RPMI8226 (cell line): ENCODE measurements at places on chromosomes 1 and 21.

- no peak for DNase-seq
Observed at GRCh38 chr1:53704304-53704703, 34.7 kb downstream of the GLIS1 start.

DNA sequence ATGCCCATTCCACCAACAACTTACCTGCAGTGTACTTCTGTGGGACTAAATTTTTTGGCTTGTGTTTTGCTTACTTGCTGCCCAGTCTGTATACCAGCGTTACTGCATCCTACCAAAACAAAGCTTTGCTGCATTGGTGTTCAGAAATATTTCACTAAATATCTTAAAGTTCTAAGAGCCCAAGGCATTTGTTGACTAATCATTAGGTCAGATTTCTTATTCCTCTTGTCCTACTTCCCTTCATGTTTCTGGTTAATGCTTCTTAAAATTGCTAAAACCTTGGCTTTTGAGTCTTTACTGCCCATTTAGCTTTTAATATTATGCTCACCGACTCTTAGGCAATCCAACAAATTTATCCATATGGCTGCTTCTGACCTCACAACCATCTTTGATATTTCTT lies 161.8 kb downstream of the DPYD start:
- DNase-seq, result no peak

GRCh38 chr1:26820784-26821269 lies 5.7 kb upstream of the ZDHHC18 start:
- peak; percentile 86 for DNase-seq

- DNase-seq, result no peak
Observed at GRCh38 chr21:43667191-43667904, 8.0 kb downstream of the RRP1B start.

DNA sequence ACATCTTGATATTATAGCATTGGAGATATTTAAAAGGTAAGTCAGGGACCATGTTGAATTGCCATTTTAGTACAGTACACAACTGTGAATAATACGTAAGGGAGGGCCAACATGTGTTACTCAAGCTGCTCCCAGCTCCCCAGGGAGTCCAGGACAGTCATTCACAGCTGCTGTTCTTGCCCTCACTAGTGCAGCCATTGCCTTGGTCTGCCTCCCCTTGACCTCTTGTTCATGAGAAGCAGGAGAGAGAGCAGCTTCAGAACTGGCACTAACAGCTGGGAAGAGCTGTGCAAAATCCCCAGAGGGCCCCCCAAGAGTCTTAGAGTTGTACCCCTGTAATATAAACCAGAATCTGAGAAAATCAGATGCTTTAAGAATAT lies 16.4 kb downstream of the TCEANC2 start:
- no peak for DNase-seq

DNA sequence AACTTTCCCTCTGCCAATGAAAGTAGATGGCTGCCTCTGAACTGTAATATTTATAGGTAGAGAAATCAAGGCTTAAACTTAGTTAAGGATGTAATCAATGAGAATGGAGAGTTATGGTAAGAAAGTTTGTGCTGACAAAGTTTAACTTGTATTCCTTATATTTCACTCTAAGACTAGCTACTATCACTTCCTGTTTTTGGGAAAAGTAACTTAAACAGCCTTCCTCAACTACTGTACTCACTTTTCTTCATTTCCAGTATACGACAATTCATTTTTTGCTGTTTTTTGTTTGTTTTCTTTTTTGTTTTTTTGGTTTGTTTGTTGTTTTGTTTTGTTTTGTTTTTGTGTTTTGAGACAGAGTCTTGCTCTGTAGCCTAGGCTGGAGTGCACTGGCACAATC lies 3.7 kb downstream of the RGS18 start:
- DNase-seq, result no peak

DNA sequence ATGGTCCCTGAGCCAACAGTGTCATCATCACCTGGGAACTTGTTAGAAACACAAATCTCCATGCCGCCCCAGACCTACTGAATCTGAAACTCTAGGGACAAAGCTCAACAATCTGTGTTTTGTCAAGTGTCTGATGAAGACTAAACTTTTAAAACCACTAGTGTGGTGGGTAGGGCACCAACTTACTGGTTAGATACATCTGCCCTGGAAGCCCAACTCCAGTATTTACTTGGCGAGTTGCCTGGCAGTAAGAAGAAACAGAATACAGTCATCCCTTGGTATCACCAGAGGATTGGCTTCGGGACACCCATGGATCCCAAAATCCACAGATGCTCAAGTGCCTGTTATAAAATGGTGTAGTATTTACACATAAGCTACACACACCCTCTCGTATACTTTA lies 367.9 kb upstream of the DUSP10 start:
- no peak for DNase-seq

GRCh38 chr1:1217621-1218523 lies 3.9 kb upstream of the TNFRSF4 start:
- no peak for DNase-seq

DNA sequence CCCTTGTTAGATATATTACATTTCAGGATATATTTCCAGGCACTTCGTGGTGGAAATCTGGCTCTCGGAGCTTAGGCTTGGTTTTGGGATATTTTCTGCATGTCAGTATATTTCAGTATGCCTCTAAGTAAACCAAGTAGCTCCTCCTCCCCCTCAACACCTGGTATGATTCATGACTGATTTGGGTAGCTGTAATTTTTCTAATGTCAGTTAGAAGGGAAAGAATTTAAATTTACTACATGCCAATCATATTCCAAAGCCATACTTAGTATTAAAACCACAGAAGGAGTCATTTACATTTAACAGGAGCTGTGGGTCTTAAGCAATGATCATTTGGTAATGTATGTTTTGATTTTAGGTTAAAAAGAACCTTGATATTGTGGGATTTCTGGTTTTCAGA lies 40.6 kb downstream of the ST6GALNAC3 start:
- no peak for DNase-seq

- peak; percentile 34 for DNase-seq
Observed at GRCh38 chr1:101237229-101237837, 514 bp downstream of the S1PR1 start.

- no peak for DNase-seq
Observed at GRCh38 chr1:9435153-9435636, 104.1 kb upstream of the SLC25A33 start.

DNA sequence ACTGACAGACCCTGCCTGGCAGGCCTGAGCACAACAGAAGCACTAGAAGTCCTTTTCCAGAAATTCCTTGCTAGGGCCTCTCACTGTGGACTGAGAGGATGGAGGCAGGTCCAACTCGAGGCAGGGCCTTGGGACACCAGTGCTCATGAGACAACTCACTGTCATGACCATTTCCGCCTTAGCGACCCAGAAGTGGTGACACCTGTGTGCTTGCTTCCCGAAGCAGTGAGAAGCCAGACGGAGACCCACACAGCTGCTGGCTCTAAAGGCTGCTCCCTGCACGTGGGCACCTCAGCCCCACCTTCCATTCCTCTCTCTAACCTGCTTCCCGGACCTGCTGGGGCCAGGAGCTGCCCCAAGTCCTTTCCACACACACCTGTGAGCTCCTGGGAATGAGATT lies 33.0 kb downstream of the KCNC4 start:
- peak; percentile 15 for DNase-seq

GRCh38 chr1:225754940-225755641 lies 22.5 kb upstream of the SRP9 start:
- peak; percentile 55 for DNase-seq

- DNase-seq, result no peak
Observed at GRCh38 chr1:59261537-59261936, 35.4 kb upstream of the FGGY start.

DNA sequence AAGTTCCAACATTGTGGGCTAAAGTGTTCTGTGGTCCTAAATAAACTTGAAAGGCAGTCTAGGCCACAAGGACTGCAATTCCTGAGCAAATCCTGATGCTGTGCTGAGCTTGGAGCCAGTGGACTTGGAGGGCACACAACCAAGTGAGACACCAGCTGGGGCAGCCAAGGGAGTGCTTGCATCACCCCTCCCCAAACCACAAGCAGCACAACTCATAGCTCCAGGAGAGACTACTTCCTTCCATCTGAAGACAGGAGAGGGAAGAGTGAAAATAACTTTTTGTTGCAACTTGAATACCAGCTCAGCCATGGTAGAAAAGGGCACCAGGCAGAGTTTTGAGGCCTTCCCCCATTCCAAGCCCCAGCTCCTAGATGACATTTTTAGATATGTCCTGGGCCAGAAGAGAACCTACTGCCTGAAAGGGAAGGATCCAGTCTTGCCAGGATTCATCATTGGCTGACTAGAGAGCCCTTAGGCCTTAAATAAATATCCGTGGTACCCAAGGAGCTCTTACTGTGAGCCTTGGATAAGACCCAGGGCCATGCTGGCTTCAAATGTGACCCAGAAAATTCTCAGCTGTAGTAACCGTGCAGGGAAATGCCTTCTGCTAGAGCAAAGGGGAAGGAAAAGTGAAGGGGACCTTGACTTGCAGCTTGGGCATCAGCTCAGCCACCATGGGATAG lies 35.4 kb upstream of the LRRC8B start:
- DNase-seq, result no peak

DNA sequence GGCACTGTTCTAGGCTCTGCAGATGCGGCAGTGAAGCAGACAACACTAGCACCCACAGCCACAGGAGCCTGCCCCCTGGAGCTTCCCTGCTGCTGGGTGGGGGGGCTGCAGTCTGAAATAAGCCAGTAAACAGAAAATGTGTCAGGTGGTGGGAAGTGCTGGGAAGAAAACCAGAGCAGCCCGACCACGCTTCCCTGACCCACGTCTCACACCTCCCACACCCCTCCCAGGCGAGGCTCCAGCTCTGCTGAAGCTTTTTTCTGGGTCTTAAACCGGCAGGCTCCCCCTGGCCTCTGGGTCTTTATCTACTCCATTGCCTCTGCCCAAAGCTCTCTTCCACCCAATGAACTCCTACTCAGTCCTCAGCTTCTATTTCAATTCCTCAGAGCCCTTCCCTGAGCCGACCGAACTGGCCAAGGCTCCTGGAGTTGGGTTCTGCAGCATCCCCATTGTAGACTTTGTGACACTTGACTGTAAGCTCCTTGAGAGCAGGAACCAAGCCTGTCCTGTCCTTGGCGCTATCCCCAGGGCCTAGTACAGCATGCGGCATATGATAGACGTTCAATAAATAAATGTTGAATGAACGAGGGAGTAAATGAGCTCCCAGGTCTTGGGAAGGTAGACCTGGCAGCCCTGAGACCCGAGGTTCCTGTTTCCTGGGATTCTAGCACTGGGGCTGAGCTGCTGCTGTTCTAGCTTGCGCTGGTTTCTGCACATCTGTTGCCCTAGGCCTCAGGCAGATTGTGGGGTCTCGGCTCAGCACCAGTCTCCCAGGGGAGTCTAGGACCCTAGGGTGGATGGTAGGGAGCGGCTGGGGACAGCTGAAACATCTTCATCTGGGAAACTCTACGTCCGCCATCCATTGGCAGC lies 18.4 kb downstream of the MIIP start:
- DNase-seq, result no peak

DNA sequence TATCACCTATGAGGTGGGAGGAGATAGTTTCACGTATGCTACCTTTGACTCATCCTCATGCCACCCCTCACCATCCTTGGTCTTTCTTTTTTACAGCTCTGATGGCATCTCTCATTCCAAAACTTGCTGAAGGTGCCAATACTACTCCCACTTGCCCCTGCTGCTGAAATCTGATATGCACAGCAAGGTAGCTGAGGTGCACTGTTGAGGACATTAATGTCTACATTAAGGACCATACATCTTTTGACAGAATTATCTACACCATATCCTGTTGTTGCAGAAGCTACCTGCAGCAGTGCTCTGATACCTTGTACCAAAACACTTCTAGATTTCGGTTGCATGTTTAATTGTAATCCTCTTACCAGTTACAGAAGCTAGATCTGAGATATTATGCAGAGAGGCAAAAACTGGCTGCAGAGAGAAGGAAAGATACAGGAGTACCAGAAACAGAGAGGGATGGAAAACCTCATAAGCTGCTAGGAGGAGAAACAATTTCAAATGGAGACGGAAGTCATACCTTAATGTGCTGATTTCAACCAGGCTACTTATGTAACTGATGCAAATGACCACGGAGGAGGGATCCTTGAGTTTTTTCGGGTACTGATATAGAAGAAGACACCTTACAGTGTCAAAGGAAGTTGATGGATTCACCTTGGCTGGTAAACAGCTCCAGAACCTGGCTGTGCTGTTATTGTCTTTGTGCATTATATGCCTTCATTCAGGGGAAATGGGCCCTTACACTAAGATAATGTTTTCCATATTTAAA lies 19.3 kb upstream of the PTPRC start:
- no peak for DNase-seq

DNA sequence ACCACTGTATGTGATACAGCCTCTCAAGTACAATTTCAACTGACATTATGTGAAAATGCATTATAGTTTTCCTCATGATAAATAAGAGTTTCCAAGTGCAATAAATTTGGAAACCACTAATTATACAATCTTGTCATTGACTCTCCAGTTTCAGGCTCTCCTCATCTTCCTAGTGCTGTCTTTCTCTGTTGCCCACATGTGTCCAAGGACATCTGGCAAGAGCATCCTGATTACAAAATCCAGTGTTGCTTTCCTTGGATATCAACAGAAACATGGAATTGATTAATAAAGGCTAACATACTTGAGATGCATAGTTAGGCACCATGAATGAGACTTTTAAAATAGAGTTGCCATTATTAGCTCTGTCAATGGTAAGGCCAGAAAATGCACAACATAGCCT lies 15.6 kb upstream of the MAP10 start:
- no peak for DNase-seq

DNA sequence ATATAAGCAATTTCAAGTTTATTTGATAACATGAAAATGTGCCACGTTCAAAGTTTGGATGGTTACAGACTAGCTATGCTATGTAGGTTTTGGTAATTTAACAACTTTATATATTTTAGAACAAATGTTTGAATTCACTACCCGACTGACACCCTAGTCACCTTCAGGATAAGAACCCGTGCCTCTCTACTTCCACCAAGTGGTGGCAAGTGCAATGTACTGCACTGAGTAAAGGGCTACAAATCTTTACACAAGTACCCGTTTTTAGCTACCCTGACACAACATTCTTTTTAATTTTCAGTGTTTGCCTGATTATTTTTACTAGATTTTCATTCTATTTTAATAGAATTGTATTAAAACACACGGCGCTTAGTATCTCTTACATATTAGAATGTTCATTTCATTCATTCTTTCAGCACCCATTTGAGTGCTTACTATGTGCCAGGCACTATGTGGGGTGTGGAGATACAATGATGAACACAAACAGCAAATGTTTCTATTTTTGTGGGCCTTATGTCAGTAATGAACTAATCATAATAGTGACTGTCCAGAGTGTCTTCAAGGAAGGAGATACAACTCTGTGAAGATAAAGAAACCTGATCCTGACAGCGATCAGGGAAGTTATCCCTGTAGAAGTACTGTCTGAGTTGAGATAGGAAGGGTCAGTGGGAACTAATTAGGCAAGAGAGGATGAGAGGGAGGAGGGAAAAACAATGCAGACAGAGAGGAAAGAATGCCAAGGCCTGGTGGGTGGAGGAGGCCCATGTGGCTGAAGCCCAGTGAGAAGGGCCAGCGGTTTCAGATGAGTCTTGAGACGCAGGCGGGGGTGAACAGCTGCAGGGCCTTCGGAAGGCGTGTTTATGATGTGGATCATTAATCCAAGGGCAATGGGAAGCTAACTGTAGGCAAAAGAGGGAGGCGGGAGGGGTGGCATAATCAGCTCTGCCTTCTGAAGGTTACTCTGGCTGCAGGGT lies 3.8 kb downstream of the LCA5L start:
- peak; percentile 67 for DNase-seq
